Anterior cingulate cortex (tissue), 58 donors: ENCODE measurements at places on chromosomes 4 and X.

GRCh38 chr4:123821861-123822260 is 425.3 kb downstream of the SPRY1 start:
- DNase-seq = no peak

DNA sequence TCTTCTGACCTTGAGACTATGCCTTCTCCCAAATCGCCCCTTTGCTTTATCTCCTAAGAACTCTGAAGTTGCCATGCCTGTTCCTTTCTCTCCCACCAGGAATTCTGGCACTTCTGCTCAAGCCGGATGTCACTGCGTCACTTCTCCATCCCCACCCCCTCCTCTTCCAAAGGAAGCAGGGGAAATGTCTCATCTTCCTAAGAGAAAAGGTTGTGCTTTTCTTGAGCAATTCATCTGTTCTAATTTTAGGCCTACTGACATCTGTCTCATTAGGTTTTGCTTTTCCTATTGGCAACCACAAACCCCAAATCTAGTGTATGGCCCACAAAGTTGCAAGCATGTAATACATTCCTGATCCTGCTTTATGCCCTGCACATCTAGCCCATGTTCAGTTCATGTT is 163.1 kb upstream of the PLAC1 start:
- no peak for DNase-seq

- no peak for DNase-seq
Observed at GRCh38 chrX:68536429-68536828, 37.6 kb downstream of the YIPF6 start.

DNA sequence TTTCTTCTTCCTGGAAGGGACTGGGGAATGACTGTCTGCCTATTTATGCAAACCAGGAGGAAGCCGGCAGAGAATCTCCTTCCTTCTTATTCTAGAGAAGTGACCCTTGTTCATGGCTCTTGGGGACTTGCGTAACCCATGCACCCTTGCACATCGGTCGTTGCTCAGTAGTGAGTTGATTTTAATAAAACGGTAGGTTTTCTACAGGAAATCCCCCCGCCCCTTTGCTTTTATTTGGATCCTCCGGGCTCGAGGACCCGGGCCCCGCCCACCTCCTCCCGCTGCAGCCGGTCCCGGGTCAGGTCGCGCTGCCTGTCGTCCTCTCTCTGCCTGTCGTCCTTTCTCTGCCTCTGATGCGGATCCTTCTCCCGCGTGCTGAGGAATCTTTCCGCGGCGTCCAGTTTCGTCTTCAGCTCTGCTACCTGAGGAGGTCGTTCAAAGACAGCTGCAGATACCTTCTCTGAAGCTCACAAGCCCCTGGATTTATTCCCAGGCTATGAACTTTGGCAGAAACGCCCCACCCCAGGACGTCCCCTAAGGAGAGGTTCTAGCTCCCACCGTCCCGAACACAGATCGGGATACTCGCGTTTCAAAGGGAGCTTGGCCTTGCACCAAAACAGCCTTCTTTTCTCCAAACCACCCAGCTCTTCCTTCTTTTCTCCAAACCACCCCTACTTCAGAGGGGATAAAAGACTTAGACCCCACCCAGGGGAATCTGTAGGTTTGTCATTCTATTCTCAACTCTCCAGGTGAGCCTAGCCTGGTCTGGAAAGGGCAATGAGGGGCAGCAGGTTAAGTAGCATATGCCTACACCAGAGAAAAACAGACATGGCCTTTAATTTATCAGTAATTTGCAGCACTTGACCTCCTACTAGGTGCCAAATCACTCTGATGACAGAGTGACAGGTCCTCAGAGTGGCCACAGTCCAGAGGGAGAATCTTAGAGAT is 7.0 kb downstream of the TNIP3 start:
- DNase-seq = no peak

DNA sequence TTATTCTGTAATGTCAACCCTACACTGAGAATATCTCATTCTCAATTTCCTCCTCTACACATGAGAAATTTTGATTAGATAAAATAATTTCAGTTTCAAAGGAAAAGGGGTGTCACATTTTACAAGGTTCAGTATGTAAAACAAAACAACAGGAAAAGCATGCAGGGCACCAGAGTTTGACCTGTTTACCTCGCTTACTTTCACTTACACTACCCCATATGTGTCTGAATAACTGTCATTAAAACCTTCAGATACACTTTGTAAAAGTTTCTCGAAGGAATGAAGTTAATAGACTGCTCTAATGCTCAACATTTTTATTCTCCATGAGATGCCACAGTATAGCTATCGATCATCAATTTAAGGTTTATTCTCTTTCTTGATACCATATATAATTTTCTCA is 12.3 kb upstream of the PCDH10 start:
- DNase-seq = no peak
